ENCODE measurements at places on chromosomes 7 and 10. TPM values are rescaled to one million over a fixed set of nuclear protein-coding genes. Genes with fewer than 3 reads are reported as not detected.

Gene CPA1
- not detected for total RNA-seq

- DNase-seq, result no peak
These were observed 330.0 kb upstream of the PRKCQ start for GRCh38 chr10:6909905-6910560.

DNA sequence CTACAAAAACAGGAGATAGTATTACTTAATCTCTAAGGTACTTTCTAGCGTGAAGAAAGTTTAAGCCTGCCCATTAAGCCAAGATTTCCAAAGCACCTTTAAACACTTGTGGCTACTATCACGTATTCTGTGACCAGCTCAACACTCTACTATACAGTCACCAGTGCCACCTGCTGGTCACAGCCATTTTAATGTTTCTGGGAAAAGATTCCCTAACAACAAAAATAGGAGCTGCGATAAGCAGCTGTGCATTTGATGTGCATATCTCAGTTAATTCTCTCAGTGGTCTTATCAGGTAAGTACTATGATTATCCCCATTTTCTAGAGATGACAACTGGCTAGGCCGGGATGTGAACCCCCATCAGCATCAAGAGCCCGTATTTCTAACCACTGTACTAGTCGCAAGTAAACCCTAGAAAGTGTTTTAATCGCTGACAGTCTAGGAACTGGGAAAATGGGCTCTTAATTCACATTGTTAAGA, 860 bp downstream of the SEC31B start:
- peak; percentile 57 for DNase-seq

DNA sequence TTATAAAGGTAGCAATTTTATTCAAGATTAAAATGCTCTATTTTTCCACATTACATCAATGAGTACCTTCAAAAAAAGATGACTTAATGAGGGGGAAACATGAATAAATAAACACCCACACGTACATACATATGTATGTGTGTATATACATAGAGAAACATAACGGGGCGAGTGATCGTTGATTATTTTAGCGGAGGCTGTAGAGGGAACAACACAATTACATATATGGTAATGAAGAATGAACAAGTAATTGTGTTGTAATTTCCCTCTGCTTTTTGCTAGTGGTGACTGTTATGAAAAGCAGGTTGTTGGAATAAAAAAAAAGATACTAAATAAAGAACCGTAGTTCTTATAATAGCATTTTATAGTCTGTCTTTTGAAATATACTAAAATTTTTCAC, 63.2 kb downstream of the CACNB2 start:
- no peak for DNase-seq

Gene TUBB8
- not detected for total RNA-seq

Gene SUN3
- not detected for total RNA-seq

Gene SSC4D
- total RNA-seq, result 0.25 TPM

Gene PSAP
- 1,421 TPM for total RNA-seq

DNA sequence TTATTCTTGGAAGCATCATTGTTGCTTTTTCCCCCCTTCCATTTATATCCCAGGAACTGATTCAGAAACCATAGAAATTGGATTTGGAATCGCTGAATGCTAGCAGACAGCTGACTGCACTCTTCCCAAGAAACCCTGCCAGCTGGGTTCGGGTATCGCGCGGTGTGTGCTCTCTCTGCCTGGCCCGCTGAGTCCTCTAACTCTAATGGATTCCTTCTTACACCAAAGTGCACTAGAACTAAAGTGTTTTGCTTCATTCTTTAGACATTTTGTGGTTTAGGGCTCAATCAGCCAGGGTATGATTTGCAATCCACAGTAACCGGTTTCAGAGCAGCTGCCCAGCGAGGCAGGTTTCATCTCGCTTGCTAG, 92.2 kb downstream of the EGFR start:
- no peak for DNase-seq

DNA sequence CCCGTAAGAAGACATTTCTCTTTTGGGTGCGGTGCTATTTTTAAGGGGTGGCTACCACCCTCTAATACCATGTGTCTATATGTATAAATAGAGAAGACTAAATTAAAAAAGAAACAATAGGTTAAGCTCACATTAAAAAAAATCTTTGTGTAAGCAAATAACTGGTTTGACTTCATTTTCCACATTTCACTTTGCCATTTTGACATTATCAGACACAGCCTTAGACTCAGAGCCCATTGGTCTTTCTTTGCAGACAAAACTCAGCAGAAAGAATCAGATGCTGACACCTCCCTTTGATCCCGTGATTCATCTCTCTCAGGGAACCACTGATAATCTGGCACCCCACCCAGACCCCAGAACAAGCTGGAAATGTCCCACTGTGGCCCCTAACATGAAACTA, 74.5 kb downstream of the EMX2 start:
- DNase-seq, result no peak

GRCh38 chr10:54800741-54801421, at the start of gene PCDH15:
PCDH15 (minus strand) TSS chr10:54801231; CDS start chr10:54664262, 136,969 bp downstream.
- DNase-seq, result peak; percentile 29

Gene OR2A5
- total RNA-seq, result not detected

Gene MSMB
- not detected for total RNA-seq

GRCh38 chr7:139823959-139824521, 5.0 kb upstream of the TBXAS1 start:
- DNase-seq, result no peak

Gene GDF2
- not detected for total RNA-seq

Gene LIPM
- total RNA-seq, result not detected

DNA sequence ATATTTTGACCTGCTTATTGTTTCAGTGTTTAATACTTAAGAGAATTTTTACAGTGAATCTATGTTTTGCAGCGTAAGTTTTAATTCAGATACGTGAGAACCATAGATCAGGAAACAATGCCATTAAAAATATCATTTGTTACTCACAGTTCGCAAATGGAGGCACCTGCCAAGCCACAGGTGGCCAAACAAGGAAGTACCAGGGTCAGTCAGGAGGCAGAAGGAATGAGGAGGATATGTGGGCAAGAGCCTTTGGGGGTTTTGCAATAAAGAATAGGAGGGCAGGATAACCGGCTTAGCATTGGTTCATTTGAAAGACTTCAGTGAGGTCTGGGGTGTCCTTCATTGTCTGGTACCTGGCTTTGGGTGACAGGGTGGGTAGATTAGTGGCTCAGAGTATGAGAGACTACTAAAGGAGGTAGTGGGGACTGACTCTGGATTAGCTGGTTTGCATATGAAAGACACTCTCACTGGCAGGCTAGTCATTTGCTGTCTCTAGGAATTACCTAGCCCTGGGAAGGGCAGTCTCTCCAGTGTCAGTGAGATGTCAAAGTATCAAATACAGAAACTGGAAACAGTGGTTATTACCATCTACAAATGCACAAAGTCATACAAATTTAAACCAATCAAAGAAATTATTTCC, 132.2 kb upstream of the CAV2 start:
- no peak for DNase-seq

GRCh38 chr10:70190581-70190980, 20.3 kb upstream of the SAR1A start:
- no peak for DNase-seq

Measured in heart left ventricle (tissue), 16 donors.